ENCODE measurements at places on chromosomes 3 and 15. TPM values are rescaled to one million over a fixed set of nuclear protein-coding genes. Genes with fewer than 3 reads are reported as not detected.

Gene CSTA
- polyA plus RNA-seq: 0.62 TPM

Gene ARL8B
- polyA plus RNA-seq: 82.3 TPM

GRCh38 chr3:47057212-47057671 is 77.8 kb downstream of the NBEAL2 start:
- DNase-seq: no peak

DNA sequence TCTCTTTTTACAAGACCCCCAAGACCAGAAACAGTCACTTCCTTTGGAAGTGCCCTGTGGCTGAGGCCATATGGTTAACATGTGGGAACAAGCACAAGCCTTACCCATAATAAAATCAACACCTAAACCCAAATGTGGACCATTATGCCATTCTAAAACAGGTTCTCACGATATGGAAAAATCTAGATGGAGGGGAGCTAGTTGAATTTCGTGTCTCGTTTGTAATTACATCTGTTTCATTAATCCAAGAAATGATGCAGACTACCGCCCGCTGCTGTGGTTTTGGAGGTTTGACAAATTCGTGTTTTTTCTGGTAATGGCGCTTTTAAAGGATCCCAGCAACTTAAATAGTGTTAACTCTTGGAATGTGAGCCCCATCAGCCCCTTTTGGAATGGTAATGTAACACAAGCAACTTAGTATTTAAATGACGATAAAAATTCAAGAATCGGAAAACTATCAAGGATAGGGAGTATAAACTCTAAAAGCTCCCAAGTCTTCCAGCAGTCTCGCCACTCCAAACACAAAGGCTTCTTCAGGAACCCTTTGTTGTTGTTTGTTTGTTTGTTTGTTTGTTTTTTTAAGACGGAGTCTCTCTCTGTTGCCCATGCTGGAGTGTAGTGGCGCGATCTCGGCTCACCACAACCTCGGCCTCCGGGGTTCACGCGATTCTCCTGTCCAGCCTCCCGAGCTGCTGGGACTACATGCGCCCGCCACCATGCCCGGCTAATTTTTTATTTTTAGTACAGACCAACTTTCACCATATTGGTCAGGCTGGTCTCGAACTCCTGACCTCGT is 1.1 kb downstream of the CNBP start:
- no peak for DNase-seq

DNA sequence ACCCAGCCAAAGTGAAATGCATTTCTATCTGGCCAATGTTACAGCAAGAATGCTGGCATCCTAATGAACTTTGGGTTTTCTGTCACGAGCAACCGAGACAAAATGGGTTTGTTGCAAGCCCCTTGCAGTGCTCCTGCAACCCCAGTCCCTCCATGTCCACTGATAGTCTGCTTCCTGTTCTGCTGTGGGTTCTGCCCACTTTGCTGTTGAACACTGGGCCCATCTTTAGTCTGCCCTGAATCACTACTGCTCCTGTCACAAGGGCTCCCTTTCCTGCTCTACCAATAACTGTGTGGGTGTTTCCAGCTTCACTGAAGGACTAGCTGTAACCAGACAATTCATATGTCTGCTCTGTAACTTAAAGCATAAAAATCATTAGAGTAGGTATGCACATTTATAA is 12.7 kb upstream of the OXSR1 start:
- no peak for DNase-seq

DNA sequence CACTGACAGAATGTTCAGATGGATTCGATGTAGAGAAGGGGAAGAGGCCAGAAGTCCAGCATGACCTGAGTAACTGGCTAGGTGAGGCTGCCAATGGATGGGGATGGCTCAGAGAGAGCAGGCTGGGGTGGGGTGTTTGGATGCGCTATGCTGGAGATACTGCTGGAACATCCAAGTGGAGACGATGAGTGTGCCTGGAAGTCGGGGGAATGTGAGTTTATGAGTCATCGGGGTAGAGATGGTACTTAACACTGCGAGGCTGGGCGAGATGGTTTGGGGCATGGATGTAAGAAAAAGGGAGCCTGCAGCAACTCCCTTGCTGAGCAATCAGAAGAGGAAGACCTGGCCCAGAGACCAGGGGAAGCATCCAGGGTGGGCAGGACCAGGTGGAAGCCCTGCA is 180.7 kb downstream of the SLCO3A1 start:
- DNase-seq: no peak

DNA sequence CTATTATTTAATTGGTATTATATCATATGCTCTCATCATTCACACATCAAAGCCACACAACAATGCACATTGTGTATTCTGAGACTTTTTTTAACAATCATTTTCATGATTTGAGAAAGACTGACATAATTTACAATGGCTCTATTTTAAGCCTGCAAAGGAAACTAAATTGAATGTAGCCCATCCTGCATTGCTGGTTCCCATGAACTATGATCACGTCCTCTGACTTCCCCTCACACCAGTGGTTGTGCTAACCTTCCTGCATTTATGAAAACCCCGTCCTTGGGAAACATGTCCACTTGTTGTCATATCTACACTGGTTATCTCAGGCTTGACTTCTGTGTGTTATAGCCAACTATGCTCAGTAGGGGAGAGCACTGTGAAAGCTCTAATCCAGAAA is 546.2 kb downstream of the MECOM start:
- no peak for DNase-seq

GRCh38 chr15:62521396-62521795 is 356.3 kb upstream of the C2CD4B start:
- DNase-seq: no peak

- DNase-seq: no peak
Measured at GRCh38 chr3:45145681-45146614, at the start of gene CDCP1. TSS of gene CDCP1 (minus strand) at chr3:45146378. CDS start at chr3:45146287, 91 bp downstream.

- DNase-seq: no peak
Measured at GRCh38 chr3:112687616-112688015, 46.7 kb upstream of the CCDC80 start.

Gene RAD51
- 14.0 TPM for polyA plus RNA-seq

Gene ALDH1L1
- polyA plus RNA-seq: 54.7 TPM

GRCh38 chr15:63056829-63057228 is 14.3 kb downstream of the TPM1 start:
- no peak for DNase-seq

- no peak for DNase-seq
Measured at GRCh38 chr3:12963922-12964701, 109.1 kb downstream of the IQSEC1 start.

GRCh38 chr15:33729653-33730052 is 238.6 kb upstream of the CHRM5 start:
- DNase-seq: peak; percentile 12

- no peak for DNase-seq
Measured at GRCh38 chr3:10173926-10174435, 9.3 kb downstream of the IRAK2 start.

Gene RTP3
- not detected for polyA plus RNA-seq

DNA sequence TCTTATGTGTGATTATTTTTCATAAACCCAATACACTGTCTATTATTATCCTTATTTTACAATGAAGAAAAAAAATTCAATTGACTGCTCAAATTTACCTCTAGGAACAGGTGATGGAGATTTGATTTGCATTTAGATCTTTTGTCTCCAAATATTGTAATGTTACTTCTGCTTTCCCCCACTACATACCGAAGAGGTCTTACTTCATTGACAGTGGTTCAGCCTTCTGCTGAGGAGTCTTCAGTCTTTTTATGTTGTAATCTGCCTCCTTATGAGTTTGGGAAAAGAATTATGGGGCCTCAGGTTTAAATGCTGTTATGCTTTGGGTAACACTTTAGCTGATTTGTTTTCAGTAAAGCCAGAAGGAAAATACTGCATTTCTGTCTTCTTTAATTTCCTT is 199.5 kb downstream of the LPP start:
- no peak for DNase-seq

GRCh38 chr3:97417-98258 is 98.9 kb upstream of the CHL1 start:
- DNase-seq: no peak

DNA sequence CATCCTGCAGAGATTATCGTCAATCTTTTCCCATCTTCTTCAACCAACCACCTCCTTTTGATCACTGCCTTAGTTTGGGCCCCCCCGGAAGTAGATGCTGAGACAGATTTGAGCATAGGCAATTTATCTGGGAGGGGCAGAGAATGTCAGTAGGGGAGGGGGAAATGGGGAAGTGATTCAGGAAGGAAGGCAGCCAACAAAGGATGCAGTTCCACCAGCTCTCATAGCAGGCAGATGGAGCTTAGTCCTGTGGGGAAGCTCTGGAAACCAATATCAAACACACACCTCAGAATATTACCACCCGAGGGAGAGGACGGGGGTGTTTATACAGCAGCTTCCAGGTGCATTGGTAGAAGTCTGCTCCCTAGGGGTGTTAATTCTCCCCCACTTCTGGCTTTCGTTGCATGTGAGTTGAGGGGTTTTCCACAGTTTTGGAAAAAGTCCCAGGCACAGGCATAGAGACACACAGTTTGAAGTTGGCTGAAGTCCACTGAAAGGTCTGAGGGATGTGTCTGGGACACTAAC is 91.5 kb upstream of the TNFAIP8L3 start:
- no peak for DNase-seq

- DNase-seq: no peak
Measured at GRCh38 chr3:12484983-12485327, 675 bp downstream of the TSEN2 start.

GRCh38 chr3:190972196-190972595 is 109.7 kb upstream of the GMNC start:
- DNase-seq: no peak

Gene DLG1
- polyA plus RNA-seq: 95.2 TPM

- no peak for DNase-seq
Measured at GRCh38 chr3:59922192-59922591, 872.4 kb upstream of the CFAP20DC start.

Gene ST8SIA2
- polyA plus RNA-seq: 5.1 TPM

- DNase-seq: no peak
Measured at GRCh38 chr3:161879470-161879869, 382.9 kb downstream of the OTOL1 start.

Gene MRPL3
- polyA plus RNA-seq: 131 TPM

Gene CAMKV
- 0.15 TPM for polyA plus RNA-seq

Gene MINDY2
- 29.0 TPM for polyA plus RNA-seq

Gene ARHGEF26
- polyA plus RNA-seq: 14.5 TPM

Gene FMN1
- 16.4 TPM for polyA plus RNA-seq

Gene USP19
- polyA plus RNA-seq: 56.3 TPM

DNA sequence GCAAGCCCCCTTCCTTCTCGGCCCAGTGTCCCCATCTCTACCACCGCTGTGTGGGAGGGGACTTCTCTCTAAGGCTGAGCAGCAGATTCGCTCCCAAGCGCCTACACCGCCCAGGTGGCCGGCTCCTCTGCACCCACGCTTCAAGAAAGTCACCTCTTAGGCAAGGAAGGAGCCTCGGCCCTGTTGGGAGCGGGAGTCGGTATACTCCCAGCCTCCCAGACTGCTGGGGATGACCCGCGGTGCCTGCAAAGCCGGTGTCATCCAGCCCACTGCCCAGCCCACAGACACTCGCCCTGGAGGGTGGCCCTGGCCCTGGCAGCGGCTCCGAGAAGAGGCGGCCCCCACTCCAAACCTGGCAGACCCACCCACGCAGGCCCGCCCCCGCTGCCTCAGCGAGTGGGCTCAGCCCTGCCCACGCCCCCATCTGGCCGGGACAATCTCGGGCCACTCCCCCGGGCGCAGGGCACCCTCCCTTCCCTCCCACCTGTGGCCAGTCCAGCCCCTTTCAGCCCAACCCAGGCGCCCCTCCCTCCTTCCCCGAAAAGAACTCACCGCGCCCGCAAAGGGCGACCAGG is 396 bp downstream of the CHRNB4 start:
- DNase-seq: no peak

Gene FBXL2
- polyA plus RNA-seq: 30.2 TPM

GRCh38 chr3:37540786-37541185 is 320.9 kb upstream of the CTDSPL start:
- DNase-seq: no peak

Measured in right renal pelvis (tissue), 4 donors.